ENCODE measurements at places on chromosomes 12 and 14.

GRCh38 chr12:126248871-126249403, 1183.7 kb downstream of the AACS start:
- DNase-seq, result no peak

- DNase-seq, result no peak
Observed at GRCh38 chr12:20434996-20435395, 66.7 kb downstream of the PDE3A start.

- DNase-seq, result no peak
Observed at GRCh38 chr12:12266389-12266872, 413 bp downstream of the LRP6 start.

DNA sequence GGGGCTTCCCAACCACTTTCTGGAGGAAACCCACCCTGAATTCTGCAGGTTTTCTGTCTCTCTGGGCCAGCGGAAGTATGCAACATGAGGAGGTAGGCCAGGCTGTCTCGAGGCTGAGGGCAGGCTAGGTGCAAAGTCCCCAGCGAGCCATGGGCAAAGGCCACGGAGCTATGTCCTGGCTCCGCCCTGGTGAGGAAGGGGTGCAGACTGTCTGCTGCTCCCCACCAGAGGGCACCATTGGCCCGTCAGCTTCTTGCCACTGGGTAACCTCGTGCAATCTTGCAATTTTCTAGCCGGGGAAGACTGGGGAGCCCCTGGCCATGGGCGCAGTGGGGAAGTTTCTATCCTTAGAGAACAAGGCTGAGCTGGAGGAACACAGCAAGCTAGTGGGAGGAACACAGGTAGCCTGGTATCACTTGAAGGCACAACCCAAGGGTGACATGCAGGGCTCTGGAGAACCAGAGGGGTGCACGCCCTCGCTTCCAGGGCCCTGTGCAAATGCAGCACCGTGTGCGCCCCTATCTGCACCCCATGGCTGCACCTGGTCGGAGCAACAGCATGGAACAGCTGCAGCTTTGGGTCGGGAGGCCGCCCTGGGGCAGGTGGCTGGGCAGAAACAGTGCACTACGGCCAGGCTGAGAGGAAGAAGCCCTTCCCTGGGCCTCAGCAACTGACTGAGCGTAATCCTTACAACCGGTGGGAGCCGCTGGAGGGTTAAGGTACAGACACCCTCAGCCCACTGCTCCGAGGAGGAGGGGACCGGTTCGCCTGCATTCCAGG, 27.6 kb upstream of the RPLP0 start:
- DNase-seq, result peak; percentile 92

DNA sequence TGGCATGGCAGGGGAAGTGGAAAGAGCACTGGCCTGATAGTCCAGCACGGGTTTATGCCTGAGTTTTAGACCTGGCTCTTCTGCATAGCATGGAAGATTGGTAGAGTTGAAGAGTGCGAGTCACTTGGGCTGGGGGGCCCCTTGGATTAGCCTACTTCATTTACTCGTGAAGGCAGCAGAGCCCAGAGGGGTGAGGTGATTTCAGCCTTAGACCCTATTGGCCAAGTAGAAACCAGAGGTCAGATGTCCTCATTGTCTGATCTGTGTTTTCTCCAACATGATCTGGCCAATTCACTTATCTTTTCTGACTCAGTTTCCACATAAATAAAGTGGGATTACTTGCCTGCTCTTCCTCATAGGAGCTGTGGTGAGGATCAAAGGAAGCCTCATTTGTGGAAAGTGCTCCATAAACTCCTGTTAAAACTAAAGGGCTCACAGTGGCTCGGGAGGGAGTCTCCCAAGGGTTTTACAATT, 1.9 kb downstream of the PLEKHG3 start:
- no peak for DNase-seq

- DNase-seq, result no peak
Observed at GRCh38 chr12:97308576-97309198, 153.9 kb upstream of the RMST start.

DNA sequence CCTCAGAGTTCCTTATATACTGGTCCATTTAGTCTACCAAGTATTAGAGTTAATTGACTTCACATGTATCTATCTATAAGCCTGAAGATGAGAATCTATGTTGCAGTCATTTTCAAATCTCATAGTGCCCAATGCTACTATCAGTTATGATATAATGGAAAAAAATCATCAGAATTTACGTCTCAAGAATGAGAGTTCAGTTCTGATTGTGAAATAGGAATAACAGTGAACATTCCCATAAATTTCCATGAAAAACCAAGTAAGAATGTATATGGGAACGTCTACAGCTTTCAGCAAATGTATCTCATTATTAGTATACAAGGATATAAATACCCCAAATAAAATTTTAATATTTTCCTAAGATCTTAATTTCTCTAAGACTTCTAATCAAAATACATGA, 77.2 kb downstream of the PPP1R12A start:
- DNase-seq, result no peak

DNA sequence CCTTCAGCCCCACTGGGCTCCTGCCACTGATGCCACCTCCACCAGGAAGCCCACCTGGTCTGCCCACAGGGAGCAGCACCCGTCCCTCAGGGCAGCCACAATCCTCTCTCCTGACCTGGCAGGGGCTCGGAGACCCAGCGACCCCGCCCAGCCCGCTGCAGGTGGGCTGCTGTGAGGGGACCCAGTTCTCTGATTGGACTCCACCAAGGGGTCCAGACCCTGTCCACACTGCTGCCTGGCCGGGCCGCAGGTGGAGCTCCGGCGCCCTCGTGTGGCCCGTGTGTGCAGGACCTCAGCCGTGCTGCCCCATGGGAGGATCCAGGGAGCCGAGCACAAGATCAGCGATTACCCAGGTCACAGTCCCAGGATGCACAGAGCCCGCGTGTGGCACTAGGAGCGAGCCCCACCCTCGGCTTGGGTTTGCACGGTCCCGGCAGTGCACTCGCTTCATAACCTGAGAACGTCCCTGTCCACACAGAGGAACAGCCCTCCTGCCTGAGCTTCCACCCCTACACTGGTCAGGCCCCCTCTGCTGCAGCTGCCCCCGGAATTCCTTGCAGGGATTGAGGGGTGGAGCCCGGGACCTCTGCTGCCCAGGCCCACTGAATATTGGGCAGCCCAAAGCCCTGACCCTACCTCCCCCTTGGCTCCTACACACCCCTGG, 35.4 kb upstream of the TMEM179 start:
- DNase-seq, result peak; percentile 82

DNA sequence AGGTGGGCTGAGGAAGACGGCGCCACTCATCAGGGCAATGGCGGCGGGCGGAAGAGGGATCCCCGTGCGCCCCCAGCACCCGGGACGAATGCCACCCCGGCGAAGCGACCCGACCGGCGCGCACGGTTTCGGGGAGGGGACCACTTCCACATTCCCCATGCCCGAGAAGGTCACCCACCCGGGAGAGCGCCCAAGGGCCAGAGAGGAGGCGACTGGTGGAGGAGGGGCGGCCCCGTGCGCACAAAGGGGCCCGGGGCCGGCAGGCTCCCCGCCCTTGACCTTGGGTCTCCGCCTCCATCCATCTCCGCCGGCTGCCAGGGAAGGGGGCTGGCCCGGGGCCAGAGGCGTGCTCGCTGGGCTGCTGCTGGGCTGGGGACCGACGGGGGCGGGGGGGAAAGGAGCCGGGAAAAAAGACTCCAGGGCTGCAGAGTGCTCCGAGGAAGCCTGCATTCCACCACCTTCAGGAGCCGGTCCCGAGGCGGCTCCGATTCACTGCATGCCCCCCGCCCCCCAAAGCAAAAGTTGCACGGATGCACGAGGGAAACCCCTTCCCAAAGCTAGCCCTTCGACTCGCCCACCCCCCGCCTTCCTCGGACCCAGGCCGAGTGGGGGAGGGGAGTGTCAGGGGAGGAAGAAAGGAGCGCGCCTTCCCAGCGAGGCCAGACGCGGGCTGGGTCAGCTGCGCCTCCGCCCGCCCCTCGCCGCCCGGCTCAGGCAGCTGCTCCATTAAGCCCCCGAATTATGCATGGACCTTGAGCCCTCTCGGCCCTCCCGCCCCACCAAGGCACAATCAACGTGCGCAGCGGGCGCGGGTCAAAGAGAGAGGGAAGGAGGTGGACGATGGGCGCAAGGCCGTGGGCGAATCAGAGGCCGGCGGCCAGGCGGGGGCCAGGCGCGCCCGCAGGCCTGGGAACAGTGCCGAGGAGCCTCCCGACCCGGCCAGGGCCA, 26.2 kb downstream of the BCL11B start:
- DNase-seq, result no peak

DNA sequence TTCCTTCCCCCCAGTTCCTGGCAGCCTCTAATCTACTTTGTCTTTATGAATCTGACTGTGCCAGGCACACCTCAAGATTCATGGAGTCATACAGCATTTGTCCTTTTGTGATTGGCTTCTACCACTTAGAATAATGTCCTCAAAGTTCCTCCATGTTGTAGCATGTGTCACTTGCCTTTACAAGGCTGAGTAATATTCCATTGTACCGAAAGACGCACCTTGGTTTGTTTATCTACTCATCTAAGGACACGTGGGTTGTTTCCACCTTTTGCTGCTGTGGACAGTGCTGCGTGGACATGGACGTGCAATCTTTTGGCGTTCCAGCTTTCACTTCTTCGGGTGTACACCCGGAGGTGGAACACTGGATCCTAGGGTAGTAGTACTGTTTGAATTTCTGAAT, 33.5 kb downstream of the ANAPC7 start:
- DNase-seq, result no peak

All from iPS DF 6.9 (cell line).